ENCODE measurements at places on chromosomes 11 and 22.

- no peak for DNase-seq
Measured at GRCh38 chr11:96393753-96394348, 4.0 kb downstream of the JRKL start.

DNA sequence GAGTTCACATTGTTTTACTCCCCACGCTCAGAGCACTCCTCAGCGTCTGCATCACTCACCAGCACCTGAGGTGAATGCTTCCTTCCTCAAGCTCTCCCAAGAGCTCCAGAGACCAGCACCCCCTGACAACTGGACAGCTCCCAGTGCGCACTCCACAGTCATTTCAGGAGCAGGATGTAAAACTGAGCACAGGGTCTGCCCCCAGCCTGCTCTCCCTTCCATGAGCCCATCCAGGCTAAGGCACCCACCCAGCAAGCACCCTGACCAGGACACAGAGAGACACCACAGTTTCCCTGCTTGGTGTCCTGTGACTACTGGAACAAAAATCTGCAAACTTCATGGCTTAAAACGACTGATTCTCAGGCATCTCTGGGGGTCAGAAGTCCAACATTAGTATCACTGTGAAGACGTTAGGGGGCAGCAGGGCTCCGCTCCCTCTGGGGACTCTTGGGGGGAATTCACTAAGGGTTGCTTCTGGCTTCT, 3.3 kb downstream of the SCGB1D2 start:
- no peak for DNase-seq

GRCh38 chr11:118045191-118045590, 31.7 kb upstream of the TMPRSS4 start:
- DNase-seq, result no peak

DNA sequence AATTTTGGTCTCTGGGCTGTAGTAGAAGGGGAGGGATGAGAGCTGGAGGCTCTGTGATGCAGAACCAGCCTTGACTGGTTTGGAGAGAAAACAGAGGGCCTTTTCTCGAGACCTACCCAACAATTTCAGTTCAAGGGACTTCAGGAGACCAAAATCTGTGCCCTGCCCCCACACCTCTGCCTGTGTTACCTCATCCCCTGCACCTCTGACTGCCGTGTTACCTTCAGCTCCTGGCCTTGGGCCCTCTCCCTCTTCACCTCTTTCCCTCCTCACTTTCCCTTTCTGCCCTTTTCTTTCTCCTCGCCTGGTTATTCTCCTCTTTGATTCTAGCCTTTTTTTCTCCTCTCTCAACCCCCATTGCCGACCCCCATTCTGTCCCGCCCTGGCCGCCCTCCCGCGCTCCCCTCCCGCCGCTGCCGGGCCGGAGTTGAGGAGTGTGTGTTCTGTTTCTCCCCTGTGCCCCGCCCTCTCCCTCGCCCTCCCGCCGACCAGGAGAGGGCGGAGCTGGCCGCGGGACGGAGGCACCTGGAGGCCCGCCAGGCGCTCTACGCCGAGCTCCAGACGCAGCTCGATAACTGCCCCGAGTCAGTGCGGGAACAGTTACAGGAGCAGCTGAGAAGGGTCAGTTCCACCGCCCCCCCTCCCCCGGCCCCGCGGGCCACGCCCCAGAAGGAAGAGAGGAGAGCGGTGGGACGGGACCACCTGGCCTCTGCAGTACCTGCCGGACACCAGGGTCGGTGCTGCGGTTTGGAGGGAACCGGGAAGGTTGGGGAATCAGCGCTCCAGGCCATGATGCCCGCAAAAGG, 27.2 kb downstream of the PHLDB1 start:
- peak; percentile 88 for DNase-seq

GRCh38 chr11:118703563-118704106, 24.2 kb upstream of the TREH start:
- peak; percentile 69 for DNase-seq

GRCh38 chr22:19889951-19890350, 35.3 kb upstream of the GNB1L start:
- DNase-seq, result no peak

DNA sequence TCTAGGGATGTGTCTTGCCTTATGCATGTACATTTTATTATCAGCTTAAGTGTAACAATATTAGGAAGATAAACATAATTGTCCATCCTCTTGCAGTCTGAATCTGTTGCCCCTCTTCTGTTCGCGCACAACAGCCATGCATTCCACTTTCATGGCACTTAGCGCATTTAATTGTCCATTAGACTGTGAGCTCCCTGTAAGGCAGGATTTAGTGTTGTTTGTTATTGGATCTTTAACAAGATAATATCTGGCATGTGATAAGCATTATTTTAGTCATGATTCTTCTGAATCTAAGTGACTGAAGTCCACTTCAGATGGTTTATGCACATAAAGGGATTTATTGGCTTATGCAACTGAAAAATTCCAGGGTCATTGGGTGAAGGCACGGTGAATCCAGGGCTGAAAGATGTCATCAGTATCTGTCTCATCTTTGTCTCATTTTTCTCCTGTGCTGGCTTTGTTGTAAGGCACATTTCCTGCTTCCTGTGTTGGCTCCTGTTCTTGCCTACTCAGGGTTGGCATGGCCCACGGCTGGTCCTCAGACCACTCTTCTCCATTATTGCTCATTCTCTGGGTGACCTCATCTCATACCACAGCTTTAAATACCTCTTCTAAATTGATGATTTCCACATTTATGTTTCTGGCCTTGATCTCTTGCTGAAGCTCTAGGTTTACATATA, 37.6 kb downstream of the ATXN10 start:
- no peak for DNase-seq

DNA sequence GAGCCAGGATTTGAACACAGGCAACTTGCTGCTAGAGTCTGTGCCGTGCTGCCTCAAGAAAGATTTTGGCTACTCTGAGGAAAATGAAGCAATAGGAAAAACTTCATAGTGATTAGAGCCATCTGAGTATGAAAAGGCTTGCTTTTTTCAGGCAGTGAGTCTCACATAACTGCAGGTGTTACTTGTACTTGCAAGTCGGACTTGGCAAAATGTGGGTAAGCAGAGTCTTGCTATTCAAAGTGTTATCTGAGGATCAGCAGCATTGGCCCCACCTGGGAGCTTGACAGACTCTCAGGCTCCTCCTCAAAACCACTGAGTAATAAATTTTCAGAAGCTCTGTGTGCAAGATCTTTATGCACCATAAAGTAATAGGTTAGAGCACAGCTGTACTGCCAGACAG, 18.1 kb downstream of the RNF141 start:
- DNase-seq, result no peak

DNA sequence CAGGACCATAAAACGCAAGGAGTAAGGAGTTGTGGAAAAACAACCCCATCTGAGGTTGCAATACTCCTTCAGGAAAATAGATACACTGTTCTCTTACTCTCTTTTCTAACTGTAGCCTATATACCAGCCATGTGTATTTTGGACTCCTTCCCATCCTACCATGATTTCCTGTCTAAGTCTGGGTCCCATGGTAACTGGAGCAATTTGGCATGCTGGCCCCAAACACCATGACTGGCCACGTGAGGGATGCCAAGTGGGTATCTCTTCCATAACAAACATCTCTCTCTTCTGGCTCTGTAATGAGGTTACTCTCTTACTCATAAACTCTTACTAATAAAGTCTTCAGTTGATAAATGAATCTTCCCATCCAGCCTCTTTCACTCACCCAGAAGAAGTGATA, 26.5 kb downstream of the ABTB2 start:
- DNase-seq, result no peak

DNA sequence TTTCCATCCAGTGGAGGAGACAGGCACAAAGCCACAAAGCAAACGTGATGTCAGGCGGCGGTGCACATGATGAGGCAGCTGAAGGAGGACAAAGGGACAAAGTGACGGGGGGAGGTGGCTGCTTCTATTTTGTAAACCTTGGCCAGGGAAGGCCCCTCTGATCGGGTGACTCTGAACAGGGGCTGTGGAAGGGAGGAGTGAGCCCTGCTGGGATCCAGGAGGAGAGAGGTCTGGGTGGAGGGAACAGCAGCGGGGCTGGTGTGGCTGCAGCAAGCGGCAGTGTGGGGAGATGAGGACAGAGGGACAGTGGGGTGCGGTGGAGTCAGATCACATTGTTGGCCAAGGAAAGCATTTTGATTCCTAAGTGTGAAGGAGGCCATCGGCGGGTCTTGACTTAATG, 36.7 kb downstream of the SHISAL1 start:
- no peak for DNase-seq

DNA sequence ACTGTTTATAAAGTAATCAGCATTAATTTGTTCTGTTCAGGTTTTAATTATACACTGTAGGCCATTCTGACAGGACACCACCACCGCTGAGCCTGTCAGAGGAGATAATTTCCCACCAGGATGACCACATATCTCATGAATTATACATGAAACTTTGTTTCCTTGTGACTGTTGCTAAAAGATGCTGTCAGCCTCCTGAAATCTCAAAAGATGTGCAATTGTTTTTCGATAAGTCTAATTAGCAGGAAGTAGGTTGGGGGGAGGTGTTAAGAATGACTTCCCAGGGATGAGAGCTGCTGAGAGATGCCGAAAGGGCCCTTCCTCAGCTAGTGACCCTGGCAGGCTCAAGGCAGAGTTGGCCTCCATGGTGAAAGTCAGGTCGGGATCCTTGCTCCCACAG, 485.4 kb downstream of the SOX6 start:
- DNase-seq, result peak; percentile 22

DNA sequence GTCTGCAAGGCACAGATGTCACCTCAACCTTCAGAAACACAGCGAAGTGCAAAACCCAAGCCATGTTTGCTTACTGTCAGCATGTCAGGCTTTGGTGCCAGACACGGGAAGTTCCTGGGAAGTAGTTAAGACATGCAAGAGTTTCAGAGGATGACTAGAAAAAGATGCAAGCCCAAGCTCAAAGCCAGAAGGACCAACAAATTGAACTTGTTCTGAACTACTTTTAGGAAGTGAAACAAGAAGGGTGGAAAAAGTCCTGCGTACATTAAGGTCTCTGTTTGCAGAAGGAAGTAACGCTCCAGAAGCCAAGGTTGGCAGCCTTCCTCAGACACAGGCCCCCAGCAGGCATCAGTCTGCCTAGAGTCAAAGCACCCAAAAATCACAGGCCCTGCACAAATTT, 2.6 kb downstream of the AP1B1 start:
- no peak for DNase-seq

Data from coronary artery (tissue), 2 donors.